Activated naive CD8-positive, alpha-beta T cell treated with anti-CD3 and anti-CD28 coated beads for 36 hours (primary cell): ENCODE measurements at places on chromosomes 5 and 9.

GRCh38 chr5:35198075-35198474 lies 32.2 kb downstream of the PRLR start:
- DNase-seq, result no peak

DNA sequence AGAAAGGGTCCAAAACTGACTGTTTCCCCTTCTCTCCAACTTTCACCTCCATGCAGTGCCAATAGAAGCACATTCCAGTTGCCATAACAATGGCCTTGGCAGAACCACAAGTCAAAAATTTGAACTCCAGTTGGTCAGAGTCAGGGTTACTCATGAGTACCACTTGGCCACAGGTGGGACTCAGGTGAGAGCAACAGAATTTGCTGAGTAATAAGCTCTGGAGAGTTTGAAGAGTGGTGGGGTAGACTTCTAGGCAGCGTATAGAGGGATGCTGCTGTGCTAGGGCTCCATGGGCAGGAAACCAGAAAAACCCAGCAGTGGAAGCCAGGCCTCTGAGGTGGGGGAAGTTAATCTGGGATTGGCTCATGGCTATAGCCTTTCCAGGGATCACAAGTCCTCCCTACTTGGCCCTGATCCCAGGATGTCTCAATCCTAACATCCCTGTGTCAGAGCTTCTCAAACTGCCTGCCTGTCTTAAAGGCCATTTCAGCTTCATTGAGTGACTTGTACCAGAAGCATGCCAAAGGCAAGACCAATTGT lies 30.2 kb downstream of the SNX18 start:
- DNase-seq, result no peak

GRCh38 chr9:76462126-76462525 lies 3.1 kb downstream of the GCNT1 start:
- DNase-seq, result no peak

GRCh38 chr5:180070756-180071530 lies 616 bp downstream of the RNF130 start:
- no peak for DNase-seq
